Adipocyte (in vitro differentiated cells): ENCODE measurements at places on chromosomes 13 and 19.

DNA sequence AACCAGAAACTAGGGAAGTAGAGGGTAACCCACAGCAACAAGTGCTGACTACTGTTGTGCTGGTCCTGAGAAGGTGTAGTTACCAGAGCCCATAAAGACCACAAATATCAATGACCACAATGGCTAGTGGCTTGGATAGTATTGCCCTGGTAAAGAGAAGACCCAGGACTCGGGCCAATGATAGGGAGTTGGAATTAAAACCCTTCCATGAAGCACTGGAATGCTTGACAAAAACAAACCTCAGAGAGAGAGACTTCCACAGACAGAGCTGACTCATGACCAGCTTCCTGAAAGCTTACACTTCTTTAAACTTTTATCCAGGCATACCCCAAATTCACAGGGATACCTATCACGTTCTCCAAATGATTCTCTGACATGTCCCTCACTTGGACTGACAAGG, 60.5 kb downstream of the WDR87 start:
- DNase-seq = peak; percentile 21

- peak; percentile 52 for DNase-seq
These were observed 71.0 kb downstream of the ITGBL1 start for GRCh38 chr13:101523154-101524131.

DNA sequence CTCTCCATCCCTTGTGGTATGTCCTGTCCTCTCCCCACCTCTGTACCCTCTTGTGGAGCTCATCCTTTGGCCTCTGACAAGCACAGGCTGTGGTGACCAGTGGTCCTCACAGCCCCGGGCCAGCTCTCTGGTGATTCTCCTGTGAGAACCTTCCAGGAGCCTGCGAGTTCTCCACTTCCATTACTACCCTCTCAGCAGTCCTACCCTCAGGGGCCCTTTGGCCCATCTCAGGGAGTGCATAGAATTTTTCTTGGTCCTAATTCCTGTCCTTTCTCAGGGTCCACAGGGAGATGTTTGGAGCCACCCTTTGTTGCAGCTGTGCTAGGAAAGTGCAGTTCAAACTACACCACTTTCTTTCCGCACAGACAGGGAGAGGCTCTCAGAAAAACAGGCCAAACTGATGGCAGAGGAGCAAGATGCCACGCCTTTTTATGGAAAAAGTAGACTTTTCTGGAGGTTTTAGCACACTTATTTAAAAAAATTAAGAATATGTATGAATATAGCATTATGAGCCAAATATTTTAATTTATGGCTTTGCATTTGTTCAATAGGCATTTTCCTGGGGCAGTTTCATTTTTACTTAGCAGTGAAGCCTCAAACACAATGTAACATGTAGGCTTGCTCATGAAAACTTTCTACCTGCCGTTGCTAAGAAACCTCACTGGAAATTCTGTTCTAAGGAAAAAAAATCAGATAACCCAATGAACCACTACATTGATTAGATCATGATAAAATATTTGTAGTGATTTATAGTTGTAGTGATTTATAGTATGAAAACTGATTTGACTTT, 92.0 kb downstream of the GPR12 start:
- DNase-seq = no peak

DNA sequence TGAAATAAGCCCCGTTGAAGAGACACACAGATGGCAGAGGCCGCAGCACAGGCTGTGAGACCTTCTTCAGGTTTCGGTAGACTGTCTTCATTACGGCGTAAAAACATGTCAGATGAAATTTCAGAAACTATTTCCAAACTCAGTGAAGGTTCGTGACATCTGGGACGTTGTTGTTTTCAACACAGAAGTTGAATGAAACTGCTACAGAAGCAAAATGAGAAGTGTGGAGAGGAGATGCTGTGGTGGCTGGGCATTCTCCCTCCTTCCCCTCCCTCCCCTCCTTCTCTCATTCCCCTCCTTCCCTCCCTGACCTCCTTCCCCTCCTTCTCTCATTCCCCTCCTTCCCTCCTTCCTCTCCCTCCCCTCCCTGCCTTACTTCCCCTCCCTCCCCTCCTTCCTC, 113.6 kb downstream of the ATP11A start:
- DNase-seq = peak; percentile 5

DNA sequence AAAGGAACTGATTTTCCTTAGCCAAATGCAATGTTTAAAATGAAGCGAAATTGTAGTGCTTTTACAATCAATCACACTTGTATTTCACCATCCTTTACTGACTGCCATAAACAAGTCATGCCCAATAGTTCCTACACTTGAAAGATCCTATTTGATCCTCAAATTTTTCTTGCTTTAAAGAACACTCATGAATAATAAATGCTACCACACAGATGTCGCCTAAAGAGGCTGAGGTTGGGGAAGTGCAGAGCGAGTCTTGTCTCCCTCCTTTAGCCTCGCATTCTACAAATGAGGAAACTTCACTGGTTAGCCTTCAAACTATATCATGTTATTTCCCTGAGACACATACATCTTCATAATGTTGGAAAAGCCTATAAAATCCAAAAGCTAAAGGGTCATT, 18.7 kb upstream of the AMER2 start:
- DNase-seq = no peak

DNA sequence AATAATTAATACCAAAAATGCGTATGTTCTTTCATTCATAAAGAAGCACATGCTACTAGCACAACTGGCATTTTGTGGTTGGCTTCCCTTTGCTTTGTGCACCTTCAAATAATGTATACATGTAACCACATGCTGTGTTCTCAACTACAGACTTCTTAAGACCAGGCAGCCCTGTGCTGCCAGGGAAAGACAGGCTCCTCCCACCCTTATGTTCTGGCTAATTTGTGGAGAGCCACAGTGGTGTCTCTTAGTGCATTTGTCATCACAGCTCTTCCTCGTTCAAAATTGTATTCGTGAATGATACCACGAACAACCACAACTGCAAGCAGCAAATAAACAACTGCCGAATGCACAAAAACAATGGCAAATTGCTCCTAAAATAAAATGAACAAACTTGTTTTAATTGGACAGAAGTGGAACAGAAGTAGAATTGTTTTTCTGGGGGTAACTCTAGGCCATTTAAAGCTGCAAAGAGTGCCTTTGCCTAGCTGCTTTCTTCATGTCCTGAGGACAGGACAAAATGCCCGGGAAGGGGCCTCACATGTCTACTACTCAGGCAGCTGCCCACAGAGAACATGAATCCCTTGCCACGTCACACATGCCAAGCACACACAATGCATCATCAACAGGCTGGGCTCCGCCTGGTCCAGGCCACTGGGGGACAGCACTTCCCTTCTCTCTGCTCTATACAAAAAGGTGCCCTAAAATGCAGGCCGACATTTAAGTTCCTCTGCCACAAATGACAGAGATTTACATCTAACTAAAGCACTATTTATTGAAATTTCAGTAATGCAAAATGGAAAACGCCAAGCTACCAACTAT, 21.7 kb downstream of the IRS2 start:
- no peak for DNase-seq

DNA sequence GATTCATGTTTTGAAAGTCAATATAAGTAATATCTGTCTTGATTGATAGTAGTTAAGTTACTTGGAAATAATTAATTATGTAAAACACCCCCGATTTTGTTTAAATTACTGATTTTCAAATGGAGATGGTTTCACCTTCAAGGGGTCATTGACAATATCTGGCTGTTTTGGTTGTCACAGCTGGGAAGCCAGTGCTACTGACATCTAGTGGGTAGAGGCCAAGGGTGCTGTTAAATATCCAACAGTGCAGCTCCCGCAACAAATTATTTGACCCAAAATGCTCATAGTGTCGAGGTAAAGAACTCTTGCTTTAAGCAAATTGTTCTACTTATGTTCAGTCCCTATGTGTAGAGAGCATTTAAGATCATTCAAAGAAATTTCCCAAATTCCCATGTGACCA, 50.6 kb upstream of the PCDH20 start:
- DNase-seq = no peak

GRCh38 chr13:20461860-20462532, 63.7 kb downstream of the CRYL1 start:
- DNase-seq = no peak

DNA sequence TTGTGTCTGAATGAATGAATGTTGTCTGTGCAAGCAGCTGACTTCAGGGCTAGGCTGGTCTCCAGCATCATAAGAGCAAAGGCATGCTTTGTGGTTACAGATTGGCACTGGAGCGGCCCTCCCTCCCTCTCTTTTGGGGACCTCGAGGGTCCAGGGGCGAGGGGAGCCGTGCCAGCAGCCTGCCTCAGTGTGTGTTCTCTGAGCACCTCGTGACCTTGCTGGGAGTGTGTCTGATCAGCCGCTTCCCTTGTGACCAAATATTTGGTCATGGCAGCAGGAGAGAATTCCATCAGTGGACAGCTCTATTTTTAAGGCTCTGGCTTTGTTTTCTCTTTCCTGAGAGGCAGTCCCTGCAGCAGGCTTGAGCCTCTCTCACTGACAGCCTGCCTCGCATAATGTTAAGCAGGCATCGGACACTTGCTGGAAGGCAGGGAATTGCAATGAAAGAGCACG, 329.7 kb downstream of the UQCRFS1 start:
- DNase-seq = peak; percentile 29

DNA sequence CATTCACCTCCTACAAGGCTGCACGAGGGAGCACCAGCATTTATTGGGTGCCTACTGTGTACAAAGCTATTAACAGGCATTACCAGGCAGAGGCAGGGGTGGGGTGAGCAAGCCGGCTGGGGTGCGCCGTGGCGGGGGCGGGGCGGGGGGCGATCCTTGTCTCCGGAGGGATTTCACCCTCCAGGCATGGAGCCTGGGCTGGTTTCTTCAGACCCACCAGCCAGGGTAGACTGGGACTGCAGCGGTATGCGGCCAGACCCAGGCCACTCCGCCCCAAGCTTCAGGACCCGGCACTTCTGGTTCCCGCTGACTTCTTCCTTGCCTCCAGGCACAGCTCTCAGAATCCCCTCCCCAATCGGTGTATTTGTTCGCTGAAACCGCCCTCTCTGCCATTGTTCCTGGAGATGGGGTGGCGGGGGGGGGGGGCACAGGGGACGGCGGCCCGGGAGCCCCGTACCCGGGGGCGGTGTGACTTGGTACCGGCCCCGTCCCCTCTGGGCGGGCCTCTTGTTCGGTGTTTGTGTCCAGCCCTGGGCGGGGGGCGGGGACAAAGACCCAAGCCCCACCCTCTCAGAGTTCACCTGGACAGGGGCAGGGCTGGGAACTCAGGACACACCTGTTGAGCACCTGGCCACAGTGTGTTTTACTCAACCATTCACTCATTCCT, 14.4 kb downstream of the TJP3 start:
- DNase-seq = peak; percentile 20

- DNase-seq = peak; percentile 7
These were observed 57.2 kb upstream of the ZNRF4 start for GRCh38 chr19:5397804-5398692.
